Bronchus fibroblast of lung (primary cell): ENCODE measurements at places on chromosomes 1 and 21. TPM values are rescaled to one million over a fixed set of nuclear protein-coding genes. Genes with fewer than 3 reads are reported as not detected.

The CYP4Z1 gene
- total RNA-seq: not detected in 2 replicates

The GRIK3 gene
- total RNA-seq: not detected in 2 replicates

The IGFN1 gene
- total RNA-seq: not detected in 2 replicates

The SLC45A3 gene
- total RNA-seq: 2.5 and 2.7 TPM in 2 replicates

The SOX13 gene
- 5.6 and 7.1 TPM in 2 replicates for total RNA-seq

The CCT8 gene
- total RNA-seq: 265 and 278 TPM in 2 replicates

The ATXN7L2 gene
- total RNA-seq: 3.9 and 5.2 TPM in 2 replicates

The ABCB10 gene
- total RNA-seq: 10.3 and 14.8 TPM in 2 replicates

The C1orf141 gene
- not detected in 2 replicates for total RNA-seq

The CNR2 gene
- not detected in 2 replicates for total RNA-seq

The TMOD4 gene
- total RNA-seq: 0.45 and 0.50 TPM in 2 replicates
